ENCODE measurements at places on chromosomes 16 and 17.

DNA sequence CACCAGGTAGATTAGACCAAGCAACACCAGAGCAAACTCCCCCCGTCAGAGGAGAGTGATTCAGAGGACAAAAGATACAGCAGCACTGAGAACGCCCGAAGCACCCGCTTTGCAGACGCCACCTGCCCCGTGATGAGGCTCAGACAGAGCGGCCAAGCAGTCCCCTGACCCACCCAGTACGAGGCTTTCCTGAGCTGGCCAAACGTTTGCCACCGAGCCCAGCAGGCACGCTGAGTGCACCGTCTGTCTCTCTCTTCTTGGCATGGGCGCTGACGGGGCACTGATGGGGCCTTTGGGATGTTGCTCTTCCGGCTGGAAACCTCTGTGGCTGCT lies 19.4 kb upstream of the WDR45B start:
- DNase-seq, result no peak

DNA sequence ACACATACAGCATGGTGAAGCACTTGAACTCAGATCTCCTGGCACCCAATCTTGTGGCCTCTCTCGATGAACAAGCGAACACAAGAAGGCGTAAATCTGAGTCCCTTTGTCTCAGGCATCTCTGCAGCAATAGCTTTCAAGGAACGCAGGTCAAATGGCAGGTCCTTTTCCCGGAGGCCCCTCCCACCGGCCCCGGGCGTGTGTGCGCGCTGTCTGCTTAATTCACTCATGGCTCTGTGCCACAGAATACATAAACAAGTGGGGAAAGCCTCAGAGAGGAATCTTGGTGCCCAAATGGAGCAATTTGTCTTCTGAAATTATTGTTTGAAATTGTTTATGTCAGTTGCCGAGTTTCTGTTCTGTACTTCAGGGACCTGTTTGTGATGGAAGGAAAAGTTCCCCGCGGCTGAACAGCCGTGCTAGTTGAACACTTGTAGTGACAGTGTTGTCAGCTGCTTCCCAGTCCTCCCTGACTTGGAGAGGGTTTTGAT lies 14.8 kb downstream of the MYOCD start:
- no peak for DNase-seq

GRCh38 chr17:47162013-47162622 lies 27.0 kb downstream of the CDC27 start:
- no peak for DNase-seq

DNA sequence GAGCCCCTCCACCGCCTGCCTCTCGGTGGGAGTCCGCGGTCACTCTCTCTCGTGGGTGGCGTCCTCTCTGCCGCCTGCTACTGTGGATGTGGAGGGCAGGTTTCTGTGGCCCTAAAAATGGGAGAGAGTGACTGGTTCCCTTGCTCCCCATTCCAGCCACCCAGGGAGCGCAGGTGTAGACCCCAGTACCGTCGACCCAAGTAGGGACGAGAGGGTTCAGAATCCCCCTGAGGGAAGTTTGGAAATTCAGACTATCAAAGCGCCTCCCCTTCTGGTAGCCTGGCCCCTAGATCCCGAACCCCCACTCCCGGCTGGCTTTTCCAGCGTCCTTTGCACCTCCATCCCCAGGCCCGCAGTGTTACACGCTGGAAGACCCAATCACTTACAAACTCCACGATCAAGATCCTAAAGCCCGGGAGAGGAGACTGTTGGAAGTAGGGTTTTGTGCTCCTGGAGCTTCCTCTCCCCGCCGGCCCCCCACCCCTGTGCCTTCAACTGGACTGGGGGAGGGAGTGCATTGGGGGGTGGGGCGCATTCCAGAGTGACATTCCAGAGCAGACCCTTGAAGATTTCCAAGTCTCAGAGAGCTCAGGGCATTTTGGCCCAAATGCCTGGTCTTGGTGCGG lies 991 bp downstream of the GPRC5C start:
- no peak for DNase-seq

DNA sequence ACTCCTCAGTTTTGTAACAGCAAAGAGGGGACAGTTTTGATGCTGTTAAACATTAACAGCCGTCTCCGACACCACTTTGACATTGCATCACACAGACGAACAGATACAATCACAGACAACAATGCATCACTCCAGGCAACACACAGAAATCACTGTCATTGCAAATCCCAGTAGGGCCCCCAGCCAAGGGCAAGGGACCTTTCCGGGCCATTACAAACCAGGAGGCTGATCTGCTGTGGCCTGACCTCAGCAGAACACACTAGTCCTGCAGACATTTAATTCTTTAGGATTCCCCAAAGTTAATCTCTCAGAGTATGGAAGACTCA lies 136.2 kb upstream of the RCVRN start:
- DNase-seq, result no peak

GRCh38 chr17:40068917-40069750 lies 6.4 kb downstream of the THRA start:
- DNase-seq, result no peak

GRCh38 chr17:79803421-79803996 lies 6.6 kb upstream of the CBX8 start:
- no peak for DNase-seq

DNA sequence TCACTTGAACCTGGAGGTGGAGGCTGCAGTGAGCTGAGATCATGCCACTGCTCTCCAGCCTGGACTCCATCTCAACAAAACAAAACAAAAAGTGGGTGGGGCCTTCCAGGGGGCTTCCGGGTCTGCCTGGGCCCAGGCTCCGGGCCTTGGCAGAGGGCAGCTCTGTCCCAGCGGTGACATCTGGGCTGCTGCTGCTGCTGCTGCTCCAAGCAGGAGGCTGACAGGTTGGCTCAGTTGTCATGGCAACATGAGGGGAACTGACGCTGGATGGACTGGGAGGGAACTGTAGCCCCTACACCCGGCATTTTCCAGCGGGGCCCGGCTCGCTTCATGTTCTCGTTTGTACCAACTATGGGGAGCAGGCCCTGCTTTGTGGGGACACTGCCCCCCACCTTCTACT lies 4.0 kb downstream of the BAIAP3 start:
- DNase-seq, result no peak

- DNase-seq, result no peak
Observed at GRCh38 chr17:63491977-63492618, 15.2 kb downstream of the ACE start.

DNA sequence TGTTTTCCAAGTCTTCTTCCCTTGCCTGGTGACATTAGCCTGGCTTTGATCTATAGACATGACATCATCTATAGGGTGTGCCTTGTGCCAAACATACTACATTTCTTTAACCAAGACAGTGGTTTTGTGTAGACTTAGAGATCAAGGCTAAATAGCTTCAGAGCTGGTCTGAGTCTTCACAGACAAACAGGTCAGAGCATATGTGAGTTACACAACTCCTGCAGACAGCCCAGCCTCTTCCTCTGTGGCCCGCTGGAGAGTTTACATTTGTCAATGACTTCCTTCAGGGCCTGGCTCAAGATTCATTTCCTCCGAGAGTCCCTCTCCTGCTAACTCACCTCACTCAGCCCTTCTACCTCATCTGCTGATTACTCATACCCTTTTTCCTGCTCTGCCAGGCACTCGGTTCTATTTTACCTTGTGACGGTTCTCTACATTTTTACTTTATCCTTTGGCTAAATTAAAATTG lies 73.1 kb upstream of the TANC2 start:
- DNase-seq, result no peak

GRCh38 chr16:85987750-85988078 lies 88.8 kb downstream of the IRF8 start:
- DNase-seq, result no peak

GRCh38 chr17:74052993-74053711 lies 150.3 kb upstream of the RPL38 start:
- DNase-seq, result no peak

DNA sequence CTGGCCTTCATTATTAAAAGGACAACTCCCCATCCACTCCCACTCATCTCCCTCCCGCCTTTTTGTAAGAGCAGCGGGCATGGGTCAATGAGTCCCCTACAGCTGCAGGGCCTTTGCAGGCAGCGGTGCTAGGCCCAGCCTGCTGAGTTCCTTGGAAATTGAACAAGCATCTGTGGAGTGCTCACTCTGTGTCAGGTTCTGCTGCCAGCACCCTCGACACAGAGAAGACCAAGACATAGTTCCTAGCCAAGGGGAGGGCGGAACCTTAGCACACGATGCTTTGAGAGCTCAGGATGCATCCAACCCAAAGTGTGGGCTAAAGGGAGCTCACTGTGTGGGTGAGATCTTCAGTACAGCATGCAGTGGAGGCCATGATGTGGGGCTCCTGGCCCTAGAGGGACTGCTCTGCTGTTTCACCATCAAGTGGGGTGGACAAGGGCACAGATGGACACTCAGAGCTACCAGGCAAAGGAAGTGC lies 27.6 kb downstream of the RMI2 start:
- DNase-seq, result no peak

DNA sequence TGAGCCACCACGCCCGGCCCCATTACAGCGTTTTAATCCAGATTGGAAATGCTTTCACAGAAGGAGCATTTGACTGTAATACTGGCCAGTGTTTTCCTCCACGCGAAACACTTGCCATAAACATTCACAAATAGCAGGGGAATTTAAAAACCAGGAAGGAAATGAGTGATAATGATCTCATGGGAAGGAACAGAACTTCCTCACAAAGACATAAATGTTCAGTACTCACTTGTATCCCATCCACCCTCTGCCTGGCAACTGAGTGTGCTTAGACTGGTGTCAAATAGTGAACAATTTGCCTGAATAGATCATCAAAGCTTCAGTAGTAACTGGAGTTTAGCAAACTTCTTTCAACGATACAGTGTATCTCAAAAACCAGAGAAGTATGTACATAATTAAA lies 54.1 kb downstream of the PSMD12 start:
- DNase-seq, result no peak

GRCh38 chr17:51601622-51602261 lies 341.4 kb downstream of the UTP18 start:
- DNase-seq, result no peak

DNA sequence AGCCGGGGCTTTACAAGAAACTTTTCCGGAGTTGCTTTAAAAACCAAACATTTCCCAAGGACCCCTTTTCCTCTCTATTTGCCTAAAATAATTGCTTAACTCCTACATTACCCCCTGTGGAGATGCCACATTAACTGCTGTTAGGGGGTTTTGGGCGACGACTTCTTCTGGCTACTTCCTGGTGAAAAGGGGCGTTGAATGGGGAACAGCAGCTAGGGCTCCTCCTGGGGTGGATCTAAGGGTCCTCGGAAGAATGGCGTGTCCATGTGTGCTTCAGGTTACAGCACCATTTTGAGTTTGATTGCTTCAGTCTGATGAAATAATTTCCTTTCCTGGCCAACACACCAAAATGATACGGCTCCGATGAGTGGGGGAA lies 22.0 kb downstream of the ABCC1 start:
- DNase-seq, result no peak

DNA sequence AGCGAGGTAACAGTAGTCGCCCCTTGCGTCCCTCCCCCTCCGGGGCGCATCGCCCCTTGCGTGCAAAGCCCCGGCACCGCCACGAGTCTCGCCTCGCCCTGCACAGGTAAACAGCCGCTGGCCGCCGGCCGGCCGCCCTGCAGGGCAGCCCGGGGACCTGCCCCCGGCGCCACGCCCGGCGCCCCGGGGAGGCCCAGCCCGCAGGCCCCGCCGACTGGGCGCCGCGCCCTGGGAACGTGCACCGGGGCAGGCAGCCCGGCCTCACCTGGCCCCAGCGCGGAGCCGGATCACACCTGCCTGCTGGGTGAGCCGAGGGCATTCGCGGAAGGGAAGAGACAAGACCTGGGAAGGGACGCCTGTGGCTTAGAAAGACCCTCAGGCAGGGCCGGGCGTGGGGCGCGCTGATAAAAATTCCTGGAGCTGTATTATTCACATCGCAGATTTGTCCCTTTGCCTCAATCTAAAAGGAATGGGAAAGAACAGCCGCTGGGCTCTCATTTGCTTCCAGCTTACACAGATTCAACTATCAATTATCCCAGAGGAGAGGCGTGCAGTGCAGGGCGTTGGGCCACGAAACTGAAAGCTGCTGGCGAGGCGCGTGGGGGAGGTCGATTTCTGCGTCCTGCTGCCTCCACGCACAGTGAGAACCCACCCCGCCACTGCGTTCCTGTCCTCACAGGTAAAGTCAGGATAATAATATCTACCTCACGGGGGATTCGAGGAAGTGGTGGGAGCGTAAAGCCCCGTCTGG lies 451.9 kb downstream of the SLC39A11 start:
- DNase-seq, result no peak

DNA sequence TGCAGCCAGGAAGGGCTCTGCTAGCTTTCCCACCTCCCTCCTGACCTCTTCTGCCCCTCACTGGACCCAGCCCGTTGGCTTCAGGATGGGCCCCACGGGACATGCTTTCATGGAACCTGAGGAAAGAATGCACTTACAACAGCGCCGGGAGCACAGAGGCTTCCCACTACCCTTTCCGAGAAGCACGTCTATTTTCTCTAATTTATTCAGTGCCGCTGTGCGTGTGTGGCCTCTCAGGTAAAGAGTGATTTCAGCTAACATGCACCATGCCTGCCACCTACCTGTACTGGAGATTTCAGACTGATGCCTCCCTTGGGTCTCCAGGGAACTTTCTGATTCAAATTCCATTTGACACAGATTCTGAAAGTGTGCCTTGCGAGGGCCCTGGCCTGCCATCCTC lies 140.1 kb downstream of the CYLD start:
- no peak for DNase-seq

DNA sequence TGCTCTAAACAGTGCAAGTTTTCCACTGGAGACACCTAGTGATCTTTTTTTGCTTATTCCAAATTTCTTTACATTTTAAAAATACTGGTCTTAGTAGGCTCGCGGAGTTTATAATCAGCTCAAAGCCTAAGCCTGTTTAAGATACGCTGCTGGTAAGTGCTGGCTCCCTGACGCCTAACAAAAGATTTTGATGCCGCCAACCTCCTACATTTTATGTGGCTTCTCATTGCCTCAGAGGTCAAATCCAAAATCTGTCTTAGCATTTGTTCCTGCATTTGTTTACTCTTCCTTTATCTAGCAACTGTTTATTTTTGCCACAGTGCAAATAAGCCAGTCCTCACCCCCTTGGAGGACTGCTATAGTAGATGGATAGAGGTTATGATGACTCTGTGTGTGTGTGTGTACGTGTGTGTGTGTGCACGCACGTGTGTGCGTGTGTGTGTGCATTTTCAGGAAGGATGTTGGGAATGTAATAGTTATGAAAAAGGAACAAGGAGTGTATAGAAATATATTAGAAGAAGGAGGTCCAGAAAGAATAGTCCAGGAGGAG lies 24.8 kb downstream of the HS3ST3B1 start:
- no peak for DNase-seq

GRCh38 chr17:746181-746580 lies 5.9 kb downstream of the GEMIN4 start:
- DNase-seq, result no peak

DNA sequence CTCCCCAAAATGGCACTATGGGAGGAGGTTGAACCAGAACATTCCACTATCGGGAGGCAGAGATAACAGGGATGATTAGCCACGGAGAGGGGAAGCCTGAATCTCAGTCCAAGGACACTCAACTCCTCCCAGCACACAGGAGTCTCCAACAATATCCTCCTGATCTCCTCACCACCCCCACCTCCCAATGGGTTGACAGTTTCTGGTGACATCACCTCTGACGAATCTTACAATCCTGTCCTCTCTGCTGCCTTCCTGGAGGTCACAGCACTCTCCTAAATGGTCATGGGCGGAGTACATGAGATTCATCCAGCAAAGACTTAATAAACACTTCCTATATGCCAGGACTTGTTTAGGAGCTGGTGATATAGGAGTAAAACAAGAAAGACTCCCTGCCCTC lies 80.9 kb downstream of the SLC6A2 start:
- no peak for DNase-seq

All from NCI-H1048 (cell line).